ENCODE measurements at places on chromosomes 6 and 20.

DNA sequence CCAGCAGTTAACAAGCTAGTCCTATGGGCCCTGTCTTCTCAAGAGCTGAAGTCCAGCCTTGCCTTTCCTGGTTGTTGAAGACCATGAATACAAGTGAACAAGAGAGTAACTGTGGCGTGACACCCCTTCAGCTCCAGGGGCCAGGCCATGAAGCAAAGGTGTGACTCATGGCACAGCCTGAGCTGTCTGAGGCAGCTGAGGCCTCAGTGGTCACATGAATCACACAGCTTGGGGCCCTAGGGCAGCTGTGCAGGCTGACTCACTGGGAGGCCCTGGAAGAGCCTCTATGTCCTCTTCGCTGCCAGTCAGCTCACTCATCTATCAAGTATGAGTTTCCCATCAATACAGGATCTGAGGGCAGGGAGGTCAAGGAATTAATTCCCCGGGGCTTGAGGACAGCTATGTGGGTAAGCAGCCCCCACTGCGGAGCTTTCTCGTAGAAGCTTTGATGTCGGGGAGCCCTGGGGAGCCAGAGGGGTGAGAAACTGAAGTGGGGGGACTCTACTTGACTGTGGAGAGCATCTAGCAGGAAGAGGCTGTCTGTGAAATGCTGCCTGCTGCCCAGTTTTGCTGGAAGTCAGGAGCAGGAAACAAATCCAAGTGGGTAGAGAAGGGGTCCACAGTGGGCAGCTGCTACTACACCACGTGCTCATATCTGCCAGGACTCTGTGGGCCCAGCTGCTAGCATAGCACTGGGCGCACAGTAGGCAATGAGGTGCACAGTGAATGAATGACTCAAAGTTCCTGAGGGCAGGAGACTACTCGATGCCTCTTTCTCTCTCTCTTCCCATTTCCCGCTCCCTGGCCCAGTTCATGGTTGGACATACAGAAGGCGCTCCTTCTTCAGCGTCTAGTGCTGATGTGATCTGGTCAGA, 13.7 kb upstream of the FAM83C start:
- no peak overlapping the region for H3K4me3 ChIP-seq
- H3K27me3 ChIP-seq: no peaks in the 10 kb centered on the region
- no peak for DNase-seq

DNA sequence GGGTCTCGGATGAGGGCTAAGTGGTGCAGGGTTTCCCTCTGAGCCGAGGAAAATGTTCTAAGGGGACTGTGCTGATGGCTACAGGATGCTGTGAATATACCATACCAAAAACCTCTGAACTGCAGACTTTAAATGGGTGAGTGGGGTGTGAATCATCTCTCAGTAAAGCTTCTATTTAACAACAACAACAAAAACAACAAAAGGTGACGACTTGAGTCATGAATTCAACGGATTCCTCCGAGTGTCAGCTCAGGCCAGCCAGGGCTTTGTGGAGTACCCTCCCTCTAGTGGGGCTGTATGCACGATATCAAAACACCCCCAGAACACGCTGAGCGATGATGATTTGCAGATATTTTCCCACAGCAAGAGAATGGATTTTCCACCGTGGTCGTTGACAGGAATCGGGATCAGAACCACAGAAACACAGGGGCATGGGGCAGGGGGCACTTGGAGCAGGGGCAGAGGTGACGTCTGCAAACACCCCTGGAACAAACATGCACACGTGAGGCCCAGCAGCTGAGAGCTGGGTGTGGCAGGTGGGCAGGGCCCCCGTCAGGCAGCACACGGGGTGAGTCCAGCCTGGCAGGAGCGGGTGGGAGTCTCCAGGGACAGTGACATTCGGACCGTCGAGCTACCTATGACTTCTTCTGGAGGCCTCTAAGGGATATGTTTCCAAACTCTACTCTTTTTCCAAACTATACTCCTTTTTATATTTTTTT, 38.6 kb downstream of the SLC2A4RG start:
- DNase-seq: no peak
- H3K36me3 ChIP-seq: peaks cover 5% of the 10 kb centered on the region
- no peak overlapping the region for H3K27ac ChIP-seq
- H3K4me3 ChIP-seq: no peak overlapping the region

DNA sequence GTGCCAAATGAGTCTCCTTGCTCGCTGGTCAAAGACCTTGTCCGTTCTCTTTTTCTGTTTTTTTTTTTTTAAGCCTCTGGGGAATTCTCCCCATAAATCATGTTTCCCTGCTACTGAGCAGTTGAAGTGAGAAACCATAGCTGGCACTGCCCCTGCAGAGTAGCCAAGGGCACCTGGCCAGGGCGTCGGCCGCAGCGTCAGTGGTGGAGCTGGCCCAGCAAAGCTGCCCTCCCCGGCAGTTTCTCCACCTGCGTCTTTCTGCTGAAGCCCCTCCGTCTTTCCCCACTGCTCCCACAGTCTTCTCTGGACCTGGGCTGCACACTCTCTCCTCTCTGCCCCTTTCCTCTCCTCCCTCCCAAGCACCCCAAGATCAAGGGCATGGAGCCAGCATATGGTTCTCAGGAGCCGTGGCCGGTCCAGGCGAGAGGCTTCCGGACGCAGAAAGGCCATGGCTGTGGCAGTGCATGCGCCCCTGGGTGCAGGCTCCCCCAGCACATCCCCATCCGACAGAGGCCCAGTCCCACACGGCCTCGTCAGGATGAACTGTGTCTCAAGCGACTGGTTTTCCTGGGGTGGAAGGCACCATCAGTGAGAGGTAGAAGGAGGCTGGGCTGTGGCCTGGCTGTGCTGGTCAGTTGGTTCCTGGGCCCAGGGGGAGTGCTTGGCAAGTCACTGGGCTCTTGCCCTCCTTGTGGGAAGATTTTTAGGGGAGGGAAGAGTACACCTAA, 218.1 kb downstream of the ERMARD start:
- no peak for DNase-seq
- H3K27me3 ChIP-seq: peaks cover 4% of the 10 kb centered on the region
- no peak overlapping the region for H3K4me3 ChIP-seq
- H3K27ac ChIP-seq: no peak overlapping the region

- DNase-seq: no peak
- peaks cover 2% of the 10 kb centered on the region for H3K36me3 ChIP-seq
- H3K4me1 ChIP-seq: peaks cover 18% of the 10 kb centered on the region
Observed at GRCh38 chr6:13359287-13359686, 30.9 kb upstream of the TBC1D7 start.

GRCh38 chr20:59780494-59781185, 152.8 kb downstream of the SYCP2 start:
- H3K4me1 ChIP-seq: peaks cover 30% of the 10 kb centered on the region
- DNase-seq: no peak
- no peaks in the 10 kb centered on the region for H3K36me3 ChIP-seq
- no peaks in the 10 kb centered on the region for H3K27me3 ChIP-seq

DNA sequence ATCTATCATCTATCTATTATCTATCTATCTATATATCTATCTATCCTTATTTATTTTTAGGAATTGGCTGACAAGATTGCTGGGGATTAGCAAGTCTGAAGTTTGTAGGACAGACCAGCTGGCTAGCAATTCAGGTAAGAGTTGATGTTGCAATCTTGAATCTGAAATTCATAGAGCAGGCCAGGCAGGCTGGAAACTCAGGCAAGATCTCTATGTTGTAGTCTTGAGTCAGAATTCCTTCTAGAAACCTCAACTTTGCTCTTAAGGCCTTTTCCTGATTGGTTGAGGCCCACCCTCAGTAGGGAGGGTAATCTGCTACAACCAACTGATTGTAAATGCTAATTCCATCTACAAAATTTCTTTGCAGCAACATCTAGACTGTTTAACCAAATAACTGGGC, 19.2 kb downstream of the MAPK13 start:
- H3K36me3 ChIP-seq: no peaks in the 10 kb centered on the region
- no peak for DNase-seq
- H3K27me3 ChIP-seq: no peaks in the 10 kb centered on the region
- H3K27ac ChIP-seq: no peak overlapping the region

DNA sequence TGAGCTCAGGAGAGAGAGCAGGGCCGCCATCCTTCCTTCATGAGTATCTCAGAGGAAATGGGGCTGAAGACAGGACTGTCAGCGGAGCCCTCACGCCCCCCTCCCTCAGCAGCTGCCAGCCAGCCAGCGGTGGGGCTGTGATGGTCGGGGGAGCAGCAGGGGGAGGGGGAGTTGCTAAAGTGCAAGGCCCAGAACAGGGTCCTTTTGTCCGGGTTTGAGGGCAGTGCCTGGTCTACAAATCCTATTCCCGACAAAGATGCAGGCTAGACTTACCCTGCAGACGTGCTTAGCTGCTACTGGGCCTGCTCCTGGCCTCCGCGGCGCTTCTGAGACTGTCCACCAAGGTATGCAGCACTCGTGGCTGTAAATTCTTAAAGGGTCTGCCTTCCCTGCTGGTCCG, 593.4 kb upstream of the CDH4 start:
- no peaks in the 10 kb centered on the region for H3K27me3 ChIP-seq
- no peak overlapping the region for H3K27ac ChIP-seq
- DNase-seq: peak; percentile 3
- no peak overlapping the region for H3K4me3 ChIP-seq

DNA sequence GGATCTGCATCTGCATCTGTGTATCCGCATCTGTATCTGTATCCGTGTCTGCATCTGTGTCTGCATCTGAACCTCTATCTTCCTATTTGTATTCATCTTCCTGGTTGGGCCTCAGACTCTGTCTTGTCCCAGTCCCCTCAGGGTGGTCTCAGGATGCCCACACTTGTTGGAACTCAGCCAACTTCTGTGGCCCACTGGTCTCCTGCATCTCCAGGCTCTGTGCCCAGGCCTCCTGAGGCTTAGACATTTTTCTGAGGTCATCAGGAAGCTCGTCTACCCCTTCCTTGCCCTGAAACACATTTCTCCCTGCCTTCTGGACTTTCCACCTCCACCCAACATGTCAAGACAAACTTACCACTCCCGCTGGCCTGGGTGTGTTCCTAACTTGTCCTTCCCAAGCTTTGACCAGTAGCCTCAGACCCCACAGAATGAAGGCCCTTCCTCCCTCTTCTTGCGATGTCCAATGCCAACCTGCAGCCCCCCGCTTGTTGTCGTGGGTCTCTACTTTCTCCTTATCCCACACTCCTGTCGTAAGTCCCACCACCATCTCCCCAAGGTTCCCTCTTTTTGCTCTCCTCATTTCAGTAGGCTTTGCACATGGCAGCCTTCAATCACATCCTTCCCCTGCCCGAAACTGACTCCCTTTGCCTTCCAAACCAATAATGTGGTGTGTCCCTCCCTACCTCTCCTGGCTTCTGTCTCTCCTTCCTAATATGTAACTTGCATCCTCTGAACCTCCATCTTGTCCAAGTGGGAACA, 176.5 kb downstream of the DLL1 start:
- no peak for DNase-seq
- no peaks in the 10 kb centered on the region for H3K4me1 ChIP-seq
- no peak overlapping the region for H3K27ac ChIP-seq
- H3K4me3 ChIP-seq: no peak overlapping the region
- peaks cover 6% of the 10 kb centered on the region for H3K27me3 ChIP-seq
- H3K36me3 ChIP-seq: no peaks in the 10 kb centered on the region

DNA sequence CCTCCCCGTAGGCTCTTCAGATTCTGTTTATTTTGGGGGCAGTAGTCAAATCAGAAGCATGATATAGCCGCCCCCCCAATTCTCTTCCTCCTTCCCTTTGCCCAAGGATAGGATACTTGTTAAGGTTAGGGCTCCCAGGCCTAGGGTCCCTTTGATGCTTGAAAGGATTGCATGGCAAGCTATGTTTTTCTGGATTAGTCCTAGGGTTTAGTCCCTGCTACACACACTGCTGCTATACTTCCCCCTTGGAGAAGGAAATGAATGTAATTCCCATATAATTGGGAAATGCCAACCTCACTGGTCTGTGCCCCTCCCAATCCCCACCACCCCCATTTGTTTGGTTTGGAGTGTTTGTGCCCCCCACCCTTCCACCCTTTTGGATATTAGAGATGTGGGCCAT, 62.8 kb downstream of the ZFAND3 start:
- no peak for DNase-seq
- no peaks in the 10 kb centered on the region for H3K36me3 ChIP-seq
- H3K27me3 ChIP-seq: no peaks in the 10 kb centered on the region
- no peak overlapping the region for H3K27ac ChIP-seq
- peaks cover 13% of the 10 kb centered on the region for H3K4me1 ChIP-seq
- no peak overlapping the region for H3K4me3 ChIP-seq

DNA sequence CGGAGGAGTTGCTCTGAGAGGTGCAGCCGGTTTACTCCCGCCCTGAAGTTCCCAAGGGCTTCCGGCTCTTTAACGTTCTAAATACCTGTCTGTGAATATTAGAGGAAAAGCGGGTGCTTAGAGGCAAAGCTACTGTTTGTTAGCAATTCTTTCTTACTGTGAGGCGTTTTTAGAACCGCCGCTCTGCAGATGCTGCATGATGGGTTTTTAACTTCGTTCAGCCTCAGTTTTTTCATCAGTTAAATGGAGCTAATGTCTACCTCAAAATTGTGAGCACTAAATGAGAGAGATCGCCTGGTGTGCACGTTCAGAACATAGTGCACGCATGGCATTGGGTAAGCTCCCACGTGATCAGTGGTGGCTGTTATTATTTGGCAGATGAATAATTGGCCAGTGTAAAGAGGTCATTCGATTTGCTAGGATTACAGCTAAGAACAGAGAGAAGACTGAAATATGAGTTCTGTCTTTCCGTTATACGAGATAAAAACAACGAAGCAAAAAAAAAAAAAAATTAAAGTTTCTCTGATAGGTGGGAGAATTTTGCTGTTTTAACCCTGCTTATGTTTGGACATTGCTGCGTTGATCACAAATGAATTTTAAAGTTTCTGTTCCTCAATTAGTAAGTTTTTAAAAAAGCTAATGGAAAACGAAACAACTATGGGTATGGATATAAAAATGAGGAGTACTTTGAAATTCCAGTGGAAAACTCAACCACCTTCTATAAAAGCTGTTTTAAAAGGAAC, 660 bp upstream of the TFB1M start:
- no peak for DNase-seq
- peaks cover 34% of the 10 kb centered on the region for H3K4me1 ChIP-seq
- H3K27me3 ChIP-seq: no peaks in the 10 kb centered on the region
- peak overlapping the region; percentile 99 for H3K4me3 ChIP-seq
- no peaks in the 10 kb centered on the region for H3K36me3 ChIP-seq

- no peaks in the 10 kb centered on the region for H3K36me3 ChIP-seq
- H3K27me3 ChIP-seq: no peaks in the 10 kb centered on the region
- H3K4me3 ChIP-seq: no peak overlapping the region
- no peaks in the 10 kb centered on the region for H3K4me1 ChIP-seq
- DNase-seq: no peak
Observed at GRCh38 chr6:52529311-52529710, 47.5 kb downstream of the TRAM2 start.

GRCh38 chr20:20367575-20368417, at the start of gene INSM1:
Gene INSM1, plus strand, starts transcription at chr20:20368104. Its CDS starts 164 bp downstream, at chr20:20368268.
- peaks cover 29% of the 10 kb centered on the region for H3K4me1 ChIP-seq
- H3K27ac ChIP-seq: no peak within 1 kb of the TSS
- peak within 1 kb of the TSS; percentile 88 for H3K4me3 ChIP-seq
